CD4-positive, alpha-beta T cell treated with Interleukin-2 at 100 ng/mL for 4 hours (primary cell): ENCODE measurements at places on chromosomes 1 and 21.

- no peak for DNase-seq
Measured at GRCh38 chr1:3022976-3023375, 1.7 kb downstream of the ACTRT2 start.

GRCh38 chr1:51627672-51628071 is 10.8 kb downstream of the OSBPL9 start:
- DNase-seq: no peak

DNA sequence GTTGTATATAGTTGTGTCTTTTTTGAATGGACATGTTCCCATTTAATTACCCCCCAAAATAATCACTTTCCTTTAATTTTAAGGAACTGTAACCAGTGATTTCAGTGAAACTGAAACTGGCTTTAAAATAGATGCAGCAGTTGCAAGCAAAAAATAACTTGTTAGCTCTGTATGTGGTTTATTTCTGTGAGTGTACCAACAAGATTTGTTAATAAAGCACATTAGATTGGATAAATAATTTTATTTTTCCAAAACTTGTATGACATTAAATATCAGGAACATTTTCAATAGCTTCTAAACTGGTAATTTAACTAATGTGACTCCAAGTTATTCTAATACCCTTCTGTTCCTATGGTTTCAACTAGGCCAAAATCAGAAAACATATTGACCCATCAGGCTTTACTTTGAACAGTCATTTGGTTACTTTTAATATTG is 184.3 kb upstream of the CACYBP start:
- DNase-seq: no peak

DNA sequence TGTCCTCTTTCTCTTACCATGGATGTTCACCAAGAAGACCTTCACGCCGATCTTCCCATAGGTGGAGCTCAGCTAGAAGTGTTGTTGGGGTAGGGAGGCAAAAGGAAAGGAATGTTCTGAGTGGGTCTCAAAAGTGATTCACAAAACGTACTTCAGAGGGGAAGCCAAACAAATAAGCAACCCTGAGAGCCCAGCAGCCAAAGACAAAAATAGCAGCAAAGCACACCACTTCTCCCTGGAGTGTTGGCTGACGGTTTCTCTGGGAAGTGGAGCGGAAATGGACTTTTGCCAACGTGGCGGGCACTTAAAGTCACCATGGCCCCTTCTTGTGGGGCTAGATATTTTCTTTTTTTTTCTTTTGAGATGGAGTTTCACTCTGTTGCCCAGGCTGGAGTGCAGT is 23.1 kb downstream of the SLC26A9 start:
- no peak for DNase-seq
